ENCODE measurements at places on chromosomes 5 and 9.

GRCh38 chr5:155729684-155730059 is 597.3 kb upstream of the SGCD start:
- DNase-seq: no peak

DNA sequence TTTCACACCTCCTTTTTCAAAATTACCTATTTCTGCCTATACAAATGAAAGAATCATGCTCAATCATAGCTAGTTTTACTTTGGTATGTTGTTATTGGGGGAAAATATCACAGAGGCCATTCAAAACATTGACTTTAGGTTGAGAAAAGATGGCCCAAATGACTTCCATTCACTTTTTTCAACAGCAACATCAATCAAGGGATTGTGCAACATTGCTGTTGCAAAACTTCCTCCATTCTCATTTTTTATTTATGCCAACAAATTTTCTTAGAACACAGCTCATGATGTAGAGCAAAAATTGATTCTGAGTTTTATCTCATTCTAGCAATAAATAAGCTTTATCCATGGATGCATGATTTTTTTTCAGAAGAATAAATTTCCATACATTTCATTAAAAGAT is 93.6 kb upstream of the RORB start:
- DNase-seq: no peak

DNA sequence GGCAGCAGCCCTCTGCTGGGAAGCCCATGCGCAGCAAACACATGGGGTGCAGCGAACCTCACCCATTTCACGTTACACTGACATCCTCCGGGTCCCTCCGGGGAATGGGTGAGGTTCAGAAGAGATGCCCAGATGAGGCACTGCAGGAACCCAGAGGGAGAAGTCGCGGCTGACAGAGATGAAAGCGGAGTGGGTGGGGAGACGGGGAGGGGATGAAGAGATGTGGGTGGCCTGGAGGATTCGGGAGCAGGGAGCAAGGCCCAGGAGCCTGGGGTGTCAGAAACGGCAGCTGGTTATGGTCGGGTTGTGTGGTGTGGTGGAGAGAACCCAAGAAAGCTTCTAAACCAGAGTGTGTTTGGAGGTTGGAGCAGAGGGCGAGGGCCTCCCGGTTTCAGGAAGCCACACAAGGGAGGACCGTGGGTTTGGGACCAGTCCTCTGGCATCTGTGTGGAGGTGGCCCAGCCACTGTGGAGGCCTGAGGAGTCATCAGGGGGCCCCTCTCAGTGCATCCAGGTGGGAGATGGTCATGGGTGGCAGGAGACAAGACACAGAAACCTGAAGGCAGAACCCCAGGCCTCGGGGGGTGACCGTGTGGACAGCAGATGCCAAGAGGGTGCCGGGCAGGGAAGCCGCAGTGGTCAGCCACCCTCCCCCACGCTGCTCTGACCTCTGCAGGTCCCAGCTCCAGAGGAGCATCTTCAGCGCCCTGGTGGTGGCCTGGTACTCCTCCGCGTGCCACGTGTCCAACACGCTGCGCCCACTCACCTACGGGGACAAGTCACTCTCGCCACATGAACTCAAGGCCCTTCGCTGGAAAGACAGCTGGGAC is 8.6 kb downstream of the UCK1 start:
- DNase-seq: no peak

GRCh38 chr5:40409601-40410000 is 270.1 kb upstream of the PTGER4 start:
- peak; percentile 64 for DNase-seq

DNA sequence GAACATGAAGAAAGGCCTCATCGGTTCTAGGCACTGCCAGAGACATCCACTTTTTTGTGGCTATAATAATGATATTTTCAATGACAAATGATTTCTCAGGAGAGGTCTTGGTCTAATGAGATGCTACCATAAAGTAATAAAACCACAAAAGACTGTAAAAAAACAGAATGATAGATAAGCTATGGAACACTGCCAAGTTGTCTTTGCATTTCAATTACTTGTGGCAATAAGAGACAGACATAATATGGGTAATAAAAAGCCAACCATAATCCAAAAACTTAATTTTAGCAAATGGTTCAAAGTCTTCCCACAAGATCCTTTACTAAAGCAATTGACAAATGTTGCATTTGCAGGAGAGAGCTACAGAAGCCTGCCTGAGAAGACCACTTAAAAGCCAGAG is 292.5 kb downstream of the ATPSCKMT start:
- no peak for DNase-seq

- no peak for DNase-seq
Measured at GRCh38 chr5:3010953-3011763, 259.7 kb upstream of the IRX2 start.

- no peak for DNase-seq
Measured at GRCh38 chr5:102411-103043, 10.6 kb downstream of the PLEKHG4B start.

GRCh38 chr5:2750758-2751464 is 566 bp downstream of the IRX2 start:
- no peak for DNase-seq

- no peak for DNase-seq
Measured at GRCh38 chr5:14270209-14270702, 127.1 kb downstream of the TRIO start.

DNA sequence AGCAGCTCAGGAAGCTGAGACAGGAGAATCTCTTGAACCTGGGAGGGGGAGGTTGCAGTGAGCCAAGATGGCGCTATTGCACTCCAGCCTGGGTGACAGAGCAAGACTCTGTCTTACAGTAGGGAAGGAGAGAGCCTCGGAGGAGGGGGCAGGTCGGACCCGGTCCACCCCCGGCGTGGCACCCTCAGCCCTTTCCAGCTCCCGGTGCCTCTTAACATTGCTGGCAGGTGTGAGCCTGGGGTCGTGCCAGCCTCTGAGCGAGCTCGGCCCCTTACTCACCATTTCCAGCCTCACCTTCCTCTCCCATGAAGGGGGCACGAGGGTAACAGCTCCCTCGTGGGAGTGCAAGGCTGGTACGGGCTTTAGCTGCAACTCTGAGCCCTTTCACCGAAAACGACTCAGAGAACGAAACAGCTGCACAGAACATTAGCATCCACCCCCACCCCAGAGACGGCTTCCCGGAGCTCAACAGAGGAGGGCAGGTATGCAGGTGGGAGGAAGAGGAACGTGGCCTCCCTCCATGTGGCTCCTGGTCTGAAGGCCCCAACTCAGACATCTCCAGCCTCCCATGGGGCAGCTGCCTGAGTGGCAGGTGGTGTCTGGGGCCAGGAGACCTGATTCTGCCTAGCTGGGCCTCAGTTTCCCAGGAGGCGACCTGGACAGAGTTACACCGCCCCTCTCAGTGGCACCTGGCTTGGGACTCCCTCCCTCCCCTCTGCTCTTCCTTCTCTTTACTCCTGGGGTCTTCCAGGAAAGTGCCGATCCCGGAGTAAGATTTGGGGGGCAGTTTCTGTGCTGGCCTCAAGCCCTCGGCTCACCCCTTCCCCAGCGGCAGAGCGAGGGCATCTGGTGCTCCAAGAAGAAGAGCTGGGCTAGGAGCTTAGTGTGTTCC is 28.5 kb upstream of the ABO start:
- DNase-seq: no peak

DNA sequence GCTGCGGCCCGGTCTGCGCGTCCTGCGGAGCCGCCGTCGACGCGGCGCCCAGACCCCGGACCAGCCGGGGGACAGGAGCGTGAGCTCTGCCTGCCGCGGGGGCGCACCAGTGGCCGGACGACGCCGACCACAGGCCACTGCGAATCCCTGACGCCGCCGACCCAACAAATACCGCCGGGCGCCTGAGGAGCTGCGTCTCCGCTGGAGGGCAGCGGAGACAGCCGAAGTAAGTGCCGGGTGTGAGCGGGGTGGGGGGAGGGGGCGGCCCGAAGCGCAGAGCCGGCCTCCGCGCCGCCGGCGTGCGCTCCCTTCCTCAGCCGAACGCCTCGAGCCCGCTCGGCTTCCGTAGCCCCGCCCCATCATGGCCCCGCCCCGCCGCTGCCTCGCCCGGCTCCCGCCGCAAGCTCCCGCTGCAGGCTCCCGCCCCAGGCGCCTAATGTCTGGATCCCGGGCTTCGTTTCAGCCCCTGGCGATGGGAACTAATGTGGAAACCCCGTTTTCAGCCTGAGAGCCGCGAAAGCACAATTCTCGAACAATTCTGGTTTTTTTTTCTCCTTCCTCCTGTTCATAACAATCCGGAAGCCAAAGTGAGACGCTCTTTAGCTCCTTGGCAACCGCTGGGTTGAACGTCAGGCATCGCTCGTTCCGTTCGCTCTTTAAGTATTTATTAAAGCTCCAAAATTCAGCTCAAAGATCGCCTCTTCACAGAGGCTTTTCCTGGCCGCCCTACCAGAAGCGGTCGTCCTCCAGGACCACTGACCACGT is at the start of gene RFK:
TSS of gene RFK (minus strand) at position 232 of the 765 bp plus-strand sequence. CDS start 255 bp downstream, outside the sequence.
- peak; percentile 96 for DNase-seq

DNA sequence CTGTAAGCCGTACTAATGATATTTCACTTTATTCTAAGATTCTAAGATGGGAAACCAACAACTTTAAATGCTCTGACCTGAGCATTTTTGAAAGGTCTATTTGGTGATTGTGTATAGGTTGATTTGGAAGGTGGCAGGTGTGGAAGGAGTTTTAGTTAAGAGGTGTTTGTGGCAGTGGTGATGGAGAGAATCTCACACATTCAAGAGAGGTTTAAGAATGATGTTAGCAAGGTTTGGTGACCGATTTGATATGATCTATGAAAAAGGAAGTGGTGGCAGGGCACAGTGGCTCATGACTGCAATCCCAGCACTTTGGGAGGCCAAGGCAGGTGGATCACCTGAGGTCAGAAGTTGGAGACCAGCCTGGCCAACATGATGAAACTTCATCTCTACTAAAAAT is 319.2 kb upstream of the CD180 start:
- no peak for DNase-seq

- DNase-seq: no peak
Measured at GRCh38 chr9:127629468-127630081, 17.5 kb downstream of the STXBP1 start.

DNA sequence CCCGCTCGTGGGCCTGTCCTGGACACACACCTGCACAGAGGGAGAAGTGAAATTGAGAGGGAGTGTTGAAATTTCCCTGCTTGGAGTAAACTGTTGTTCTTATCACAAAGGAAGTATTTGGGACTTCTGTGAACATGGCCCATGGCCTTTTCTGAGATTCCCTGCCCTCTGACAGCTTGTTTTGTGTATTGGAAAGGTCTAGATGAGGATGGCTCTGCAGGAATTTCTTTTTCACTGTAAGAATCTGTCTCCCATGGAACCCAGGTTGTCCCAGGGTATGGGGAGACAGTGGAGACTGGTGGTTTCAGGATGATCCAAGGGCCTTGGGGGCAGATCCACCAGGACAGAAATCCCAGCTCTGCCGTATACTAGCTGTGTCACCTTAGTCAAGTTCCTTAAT is 121.8 kb downstream of the ARHGAP26 start:
- no peak for DNase-seq

GRCh38 chr9:4263591-4263990 is 36.3 kb downstream of the GLIS3 start:
- no peak for DNase-seq

DNA sequence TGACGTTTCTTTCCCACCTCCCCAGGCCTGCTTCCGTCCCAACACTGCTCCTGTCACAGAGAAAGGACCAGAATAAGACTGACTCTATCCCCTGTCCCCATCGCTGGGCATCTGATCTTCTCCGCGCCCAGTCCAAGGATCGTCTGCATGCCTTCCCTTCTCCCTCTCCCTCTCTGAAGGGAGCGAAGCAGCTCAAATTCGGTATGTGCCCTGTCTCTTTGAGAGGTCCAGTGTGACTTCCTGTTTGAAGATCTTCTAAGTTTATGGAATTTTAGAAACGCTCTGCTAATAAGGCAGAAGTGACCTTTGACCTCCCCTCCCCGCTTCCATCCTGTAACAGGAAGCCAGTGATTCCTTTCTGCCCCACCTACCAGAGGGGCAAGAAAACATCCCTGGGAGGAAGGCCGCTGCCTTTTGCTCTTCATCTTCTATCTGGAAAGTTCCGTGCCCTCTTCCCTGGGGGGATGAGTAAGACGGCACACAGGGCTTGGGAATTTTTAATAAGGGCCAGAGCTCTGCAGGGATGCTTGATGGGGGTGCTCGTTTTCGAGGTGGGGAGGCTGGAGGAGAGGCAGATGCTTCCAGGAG is 40.7 kb upstream of the RNU6ATAC start:
- no peak for DNase-seq

DNA sequence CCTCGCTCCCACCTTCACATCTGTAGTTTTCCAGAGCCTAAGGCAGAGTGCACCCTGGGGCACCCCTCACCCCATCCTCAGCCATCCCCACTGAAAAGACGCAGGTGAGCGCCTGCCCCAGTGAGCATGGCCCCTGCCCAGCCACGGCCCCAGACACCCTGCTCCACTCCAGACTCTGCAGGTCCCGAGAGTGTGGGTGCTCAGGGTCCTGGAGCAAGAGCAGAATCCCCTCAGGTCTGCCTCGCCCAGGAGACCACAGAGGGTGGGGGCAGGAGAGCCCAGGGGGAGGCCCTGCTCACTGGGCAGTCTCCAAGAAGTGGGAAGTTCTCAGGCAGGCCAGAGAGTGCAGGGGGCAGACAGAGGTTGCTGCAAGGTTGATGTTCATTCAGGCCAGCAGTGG is 158.6 kb upstream of the PPP1R26 start:
- DNase-seq: no peak

- no peak for DNase-seq
Measured at GRCh38 chr5:141127305-141127704, 5.7 kb downstream of the PCDHB4 start.

- no peak for DNase-seq
Measured at GRCh38 chr5:168204165-168204564, 87.3 kb upstream of the WWC1 start.

GRCh38 chr5:151281001-151281639 is 22.4 kb downstream of the SLC36A3 start:
- no peak for DNase-seq

DNA sequence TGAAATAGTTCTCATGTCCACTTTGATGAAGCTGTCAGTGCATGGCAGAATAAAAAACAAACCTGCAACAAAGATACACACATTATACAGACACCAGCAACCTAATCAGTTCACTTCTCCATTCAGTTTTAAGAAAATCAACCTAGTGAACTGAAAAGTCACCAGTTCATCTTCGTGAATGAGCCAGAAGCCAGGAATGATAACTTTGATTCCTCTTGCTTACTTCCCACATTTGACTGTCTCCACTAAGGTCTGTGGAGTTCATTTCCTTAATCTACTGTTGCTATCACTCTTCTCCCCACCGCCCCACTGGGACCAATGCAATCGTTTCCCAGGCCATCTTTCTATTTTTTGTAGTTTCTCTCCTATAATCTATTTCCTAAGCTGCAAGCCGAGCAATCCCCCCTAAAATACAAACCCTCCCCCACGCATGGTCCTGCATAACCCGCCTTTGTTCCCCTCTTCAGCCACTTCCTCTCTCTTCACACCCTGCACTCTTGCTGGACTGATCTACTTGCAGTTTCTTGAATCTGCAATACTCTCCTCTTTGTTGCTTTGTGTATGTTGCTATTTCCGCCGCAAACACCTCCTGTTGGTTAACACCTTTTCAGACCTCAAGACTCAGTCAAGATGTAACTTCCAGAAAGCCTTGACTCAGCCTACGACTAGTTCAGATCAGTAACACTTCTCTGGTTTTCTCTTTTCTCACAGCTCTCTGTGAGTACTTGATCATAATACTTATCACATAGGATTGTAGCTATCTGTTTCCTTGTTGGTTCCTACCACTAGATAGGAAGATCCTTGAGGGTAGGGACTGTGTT is 16.6 kb downstream of the STOM start:
- peak; percentile 75 for DNase-seq

Measured in CD4-positive, alpha-beta memory T cell (primary cell).